NCI-H187 (cell line): ENCODE measurements at places on chromosomes 11 and 22.

GRCh38 chr11:1747753-1748635 lies 2.4 kb downstream of the IFITM10 start:
- no peak for DNase-seq

DNA sequence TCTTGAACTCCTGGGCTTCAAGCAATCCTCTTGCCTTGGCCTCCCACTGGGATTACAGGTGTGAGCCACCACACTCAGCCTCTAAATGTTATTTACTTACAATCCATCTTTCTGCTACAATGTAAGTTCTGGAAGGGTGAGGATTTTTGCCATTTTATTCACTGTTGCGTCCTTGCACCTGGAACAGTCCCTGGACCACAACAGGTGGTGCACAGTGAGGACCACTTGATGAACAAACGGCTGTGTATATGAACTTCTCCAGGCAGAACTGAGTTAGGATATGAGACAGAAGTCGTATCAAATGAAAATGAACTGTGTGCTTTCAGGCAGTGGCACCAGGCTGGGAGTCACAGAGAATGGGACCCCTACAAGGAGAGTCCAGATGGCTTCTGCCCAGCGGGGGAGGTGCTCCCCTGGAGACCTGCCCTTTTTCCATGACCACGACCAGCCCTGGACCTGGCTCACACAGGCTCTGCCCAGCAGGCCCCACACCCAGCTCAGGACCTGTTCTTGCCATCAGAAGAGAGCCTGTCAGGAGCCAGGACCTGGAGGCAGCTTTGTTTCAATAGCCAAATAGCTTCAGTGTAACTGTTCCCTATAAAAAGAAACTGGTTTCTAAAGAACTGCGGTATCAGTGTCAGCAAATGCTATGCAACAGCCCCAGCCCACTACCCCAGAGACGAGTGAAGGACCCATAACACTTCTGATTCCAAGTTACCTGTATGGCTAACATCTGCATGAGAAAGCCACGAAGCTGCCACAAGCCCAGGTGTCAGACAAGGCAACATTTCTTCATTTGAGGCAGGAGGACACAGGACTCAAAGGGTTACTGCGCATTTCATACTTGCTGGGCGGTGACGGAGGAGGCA lies 104.9 kb downstream of the MICAL3 start:
- no peak for DNase-seq

DNA sequence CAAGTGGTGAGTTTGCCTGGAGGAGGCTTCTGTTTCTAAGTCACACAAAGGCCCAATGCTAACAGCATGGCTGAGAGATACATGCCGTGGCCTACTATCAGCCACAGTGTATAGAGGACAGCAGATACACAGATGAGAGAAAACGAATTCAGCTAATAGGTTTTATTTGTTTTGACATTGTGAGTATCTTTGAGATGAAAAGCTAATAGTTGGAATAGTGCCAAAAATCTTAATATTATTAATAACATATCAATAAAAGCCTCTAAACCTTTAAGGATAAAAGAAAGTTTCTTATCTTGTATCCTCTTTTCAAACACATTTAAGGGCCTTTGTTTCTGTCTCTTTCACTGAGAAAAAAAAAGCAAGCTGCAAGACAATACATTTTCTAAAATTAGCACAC lies 30.5 kb upstream of the OLFML1 start:
- no peak for DNase-seq

GRCh38 chr11:134646561-134646960 lies 234.5 kb upstream of the B3GAT1 start:
- DNase-seq = no peak

- DNase-seq = no peak
Observed at GRCh38 chr11:35380603-35381002, 38.8 kb downstream of the SLC1A2 start.

GRCh38 chr22:48654492-48654891 lies 1173.2 kb downstream of the BRD1 start:
- no peak for DNase-seq

GRCh38 chr11:70668204-70669202 lies 270.2 kb downstream of the CTTN start:
- DNase-seq = no peak

DNA sequence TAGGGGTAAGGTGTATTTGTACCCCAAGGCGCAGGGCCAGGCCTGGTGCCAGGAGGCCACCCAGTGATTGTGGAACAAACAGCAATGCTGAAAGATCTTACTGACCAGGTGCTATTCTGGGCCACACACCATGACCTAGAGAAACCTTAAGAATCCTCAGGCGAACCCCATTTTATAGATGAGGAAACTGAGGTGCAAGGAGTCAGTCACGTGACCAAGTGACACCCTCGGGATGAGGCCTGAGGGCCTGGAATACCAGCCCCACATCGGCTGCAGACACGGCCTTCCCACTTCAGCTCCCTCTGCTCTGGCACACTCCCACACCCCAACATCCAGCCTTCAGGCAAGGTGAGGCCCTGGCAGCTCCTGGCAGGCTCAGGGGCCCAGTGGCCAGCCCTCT lies 13.1 kb downstream of the CABP7 start:
- DNase-seq = no peak

GRCh38 chr11:44627165-44627789 lies 61.8 kb downstream of the CD82 start:
- DNase-seq = no peak

GRCh38 chr11:78828676-78829075 lies 254.0 kb upstream of the NARS2 start:
- DNase-seq = no peak

GRCh38 chr11:14117632-14118031 lies 155.1 kb downstream of the SPON1 start:
- no peak for DNase-seq

DNA sequence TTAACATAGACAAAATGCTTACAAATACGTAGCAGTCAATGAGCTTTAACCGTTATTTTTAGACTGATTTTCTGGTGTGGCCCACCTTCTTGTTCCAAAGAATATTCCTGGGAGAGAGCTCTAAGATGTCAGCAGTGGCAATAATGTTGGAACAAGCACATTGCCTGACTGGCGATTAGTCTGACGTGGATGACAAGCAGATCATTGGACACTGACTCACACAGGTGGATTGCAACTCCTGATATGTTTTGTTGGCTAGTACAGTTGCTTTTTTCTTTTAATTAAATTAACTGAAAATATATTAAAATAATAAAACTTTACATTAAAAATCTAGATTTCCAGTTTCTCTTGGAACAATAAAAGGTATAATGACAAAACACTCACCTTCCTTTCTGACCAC lies 78.0 kb downstream of the TENM4 start:
- no peak for DNase-seq

DNA sequence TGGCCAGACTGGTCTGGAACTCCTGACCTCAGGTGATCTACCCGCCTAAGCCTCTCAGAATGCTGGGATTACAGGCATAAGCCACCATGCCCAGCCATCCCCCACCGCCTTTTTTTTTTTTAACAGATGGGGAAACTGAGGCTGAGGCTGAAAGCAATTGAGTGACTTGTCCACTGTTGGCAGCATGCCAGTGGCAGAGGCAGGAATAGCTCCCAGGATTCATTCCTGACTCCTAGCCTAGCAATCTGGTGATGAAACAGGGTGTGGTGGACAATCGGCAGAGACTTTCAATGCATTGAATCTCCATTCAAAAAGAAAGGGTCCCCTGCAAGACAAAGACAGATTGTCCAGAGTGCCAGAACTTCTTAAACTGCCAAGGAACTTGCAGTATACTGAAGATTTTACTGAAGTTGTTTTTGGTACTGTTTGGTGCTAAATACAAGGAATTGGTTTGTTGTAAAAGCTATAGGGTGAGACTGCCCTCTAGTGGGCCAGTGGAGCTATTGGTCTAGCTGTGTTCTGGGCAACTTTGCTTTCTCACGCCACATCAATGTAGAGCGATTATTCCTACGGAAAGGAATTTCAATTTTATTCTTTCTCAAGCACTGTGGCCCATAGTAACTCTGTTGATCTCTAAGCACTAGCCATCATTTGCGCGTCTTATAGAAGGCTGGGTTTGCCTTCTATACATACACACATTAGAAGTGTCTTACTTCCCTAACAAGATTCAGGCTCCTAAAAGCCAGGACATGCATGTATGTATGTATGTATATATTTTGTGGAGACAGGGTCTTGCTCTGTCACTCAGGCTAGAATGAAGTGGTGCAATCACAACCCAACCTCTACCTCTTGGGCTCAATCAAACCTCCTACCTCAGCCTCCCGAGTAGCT lies 21.0 kb downstream of the C22orf31 start:
- DNase-seq = peak; percentile 5

DNA sequence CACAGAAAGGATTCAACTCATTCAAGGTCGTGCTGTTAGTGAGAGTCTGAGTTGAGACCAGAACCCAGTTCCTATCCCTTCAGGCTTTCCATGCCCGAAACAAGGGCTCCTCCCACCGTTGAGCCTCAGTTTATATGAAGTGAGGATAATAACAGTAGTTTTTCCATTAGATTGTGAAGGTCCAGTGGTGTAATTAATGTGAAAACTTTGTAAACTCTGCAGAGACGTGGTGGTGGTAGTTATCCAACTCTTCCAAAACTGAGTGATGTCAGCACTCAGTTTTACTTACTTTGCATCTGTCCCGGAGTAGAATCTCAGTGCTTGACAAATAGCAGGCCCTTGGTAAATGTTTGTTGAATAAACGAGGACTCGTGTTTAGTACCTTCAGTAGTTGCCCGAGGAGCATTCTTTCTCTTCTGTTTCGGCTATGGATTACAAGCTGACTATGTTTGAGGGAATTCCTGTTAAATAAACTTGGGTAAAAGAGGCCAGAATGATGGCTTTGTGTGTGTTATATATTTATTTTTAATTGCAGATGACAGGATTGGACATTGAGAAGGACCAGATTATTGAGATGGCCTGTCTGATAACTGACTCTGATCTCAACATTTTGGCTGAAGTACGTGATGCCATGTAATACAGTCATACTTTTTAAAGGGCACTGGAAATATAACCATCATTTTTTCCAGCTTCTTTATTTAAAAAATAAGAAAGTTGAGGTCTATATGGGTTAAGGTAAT lies 1.0 kb downstream of the REXO2 start:
- DNase-seq = no peak
